ENCODE measurements at places on chromosomes 3 and 15.

- DNase-seq = no peak
Measured at GRCh38 chr3:11928381-11928780, 75.8 kb upstream of the SYN2 start.

- DNase-seq = no peak
Measured at GRCh38 chr15:53789654-53790375, 30.4 kb upstream of the WDR72 start.

GRCh38 chr3:125670945-125671344 lies 75.6 kb upstream of the OSBPL11 start:
- DNase-seq = no peak

DNA sequence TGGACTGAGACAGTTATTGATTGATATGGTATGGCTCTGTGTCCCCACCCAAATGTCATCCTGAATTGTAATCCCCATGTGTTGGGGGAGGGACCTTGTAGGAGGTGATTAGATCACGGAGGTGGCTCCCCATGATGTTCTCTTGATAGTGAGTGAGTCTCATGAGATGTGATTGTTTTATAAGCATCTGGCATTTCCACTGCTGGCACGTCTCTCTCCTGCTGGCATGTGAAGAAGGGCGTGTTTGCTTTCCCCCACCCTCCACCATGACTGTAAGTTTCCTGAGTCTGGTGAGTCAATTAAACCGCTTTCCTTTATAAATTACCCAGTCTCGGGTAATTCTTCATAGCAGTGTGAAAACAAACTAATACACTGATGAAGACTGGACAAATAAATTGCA lies 105.6 kb upstream of the MELTF start:
- no peak for DNase-seq

DNA sequence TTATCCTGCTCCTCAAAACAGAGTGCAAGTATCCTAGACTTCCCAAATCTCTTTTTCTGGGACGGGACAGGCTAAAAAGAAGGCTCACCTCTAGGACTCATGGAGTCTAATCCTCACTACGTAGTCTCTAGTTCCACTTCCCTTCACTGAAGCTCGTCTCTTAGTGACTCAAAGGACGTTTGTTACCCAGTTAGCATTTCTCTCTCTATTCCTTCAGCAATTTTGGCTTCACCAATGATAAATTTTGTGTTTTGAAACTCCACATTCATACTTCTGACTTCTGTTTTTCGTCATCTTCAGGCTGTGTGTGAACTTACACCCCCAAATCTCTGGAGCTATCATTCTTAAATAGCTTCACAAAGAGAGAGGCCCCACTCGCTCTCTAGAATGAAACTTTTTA lies 627.1 kb downstream of the NAALADL2 start:
- DNase-seq = no peak

DNA sequence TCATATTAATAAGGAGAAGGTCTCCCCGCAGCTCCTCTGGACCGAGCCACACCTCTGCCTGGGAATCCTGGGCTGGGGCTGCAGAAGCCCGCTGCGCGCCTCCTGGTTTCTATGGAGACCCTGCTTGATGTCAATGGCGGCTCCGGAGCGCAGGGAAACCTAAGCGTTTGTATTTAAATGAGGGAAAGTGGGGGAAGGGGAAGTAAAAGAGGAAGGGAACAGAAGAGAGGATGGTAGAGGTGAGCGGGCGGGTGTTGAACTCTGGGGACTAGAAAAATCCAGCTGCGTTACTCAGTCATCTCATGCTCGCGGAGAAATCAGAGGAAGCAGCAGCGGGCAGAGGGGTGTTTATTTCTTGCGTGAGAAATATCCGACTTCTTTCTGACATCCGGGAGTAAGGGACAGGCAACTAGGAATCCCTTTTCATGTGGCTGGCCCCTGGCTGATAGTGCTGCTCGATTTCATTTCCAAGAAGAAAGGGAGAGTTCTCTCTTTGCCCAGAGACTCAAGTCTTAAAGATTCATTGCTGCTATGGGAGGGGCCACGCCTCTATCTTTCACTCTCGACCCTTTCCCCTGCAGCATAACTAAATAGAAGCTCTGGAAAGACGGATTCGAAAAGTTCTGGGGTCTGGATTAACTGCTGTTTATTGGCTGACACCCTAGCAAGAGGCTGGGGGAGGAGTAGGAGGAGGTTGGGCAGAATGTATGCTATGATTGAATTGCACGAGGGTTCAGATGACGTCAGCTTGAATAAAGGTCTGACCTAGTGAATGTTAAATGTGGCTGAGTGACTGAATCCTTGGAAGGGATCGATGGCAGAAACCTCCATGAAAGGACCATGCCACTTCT lies 110.5 kb upstream of the GAP43 start:
- peak; percentile 4 for DNase-seq

- no peak for DNase-seq
Measured at GRCh38 chr3:58085616-58086015, 77.4 kb downstream of the FLNB start.

DNA sequence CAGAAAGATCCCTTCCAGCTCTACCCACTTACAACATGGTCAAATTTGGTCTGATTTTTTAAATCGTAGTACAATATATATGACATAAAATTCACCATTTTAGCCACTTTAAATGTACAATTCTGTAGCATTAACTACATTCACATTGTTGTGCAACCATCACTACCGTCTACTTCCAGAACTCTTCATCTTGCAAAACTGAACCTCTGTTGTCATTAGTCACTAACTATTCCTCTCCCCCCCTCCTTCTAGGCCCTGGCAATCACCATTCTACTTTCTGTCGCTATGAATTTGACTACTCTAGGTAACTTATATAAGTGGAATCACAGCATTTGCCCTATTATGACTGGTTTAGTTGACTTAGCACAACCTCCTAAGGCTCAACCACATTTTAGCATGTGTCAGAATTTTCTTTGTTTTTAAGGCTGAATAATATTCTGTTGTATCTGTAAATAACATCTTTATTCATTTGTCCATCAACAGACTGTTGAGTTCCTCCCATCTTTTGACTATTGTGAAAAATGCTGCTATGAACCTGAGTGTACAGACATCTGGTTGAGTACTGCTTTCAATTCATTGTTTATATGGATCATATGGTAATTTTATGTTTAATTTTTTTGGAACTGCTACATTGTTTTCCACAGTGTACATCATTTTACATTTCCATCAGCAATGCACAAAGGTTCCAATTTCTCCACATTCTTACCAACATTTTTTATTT lies 35.5 kb upstream of the CCR2 start:
- DNase-seq = no peak

DNA sequence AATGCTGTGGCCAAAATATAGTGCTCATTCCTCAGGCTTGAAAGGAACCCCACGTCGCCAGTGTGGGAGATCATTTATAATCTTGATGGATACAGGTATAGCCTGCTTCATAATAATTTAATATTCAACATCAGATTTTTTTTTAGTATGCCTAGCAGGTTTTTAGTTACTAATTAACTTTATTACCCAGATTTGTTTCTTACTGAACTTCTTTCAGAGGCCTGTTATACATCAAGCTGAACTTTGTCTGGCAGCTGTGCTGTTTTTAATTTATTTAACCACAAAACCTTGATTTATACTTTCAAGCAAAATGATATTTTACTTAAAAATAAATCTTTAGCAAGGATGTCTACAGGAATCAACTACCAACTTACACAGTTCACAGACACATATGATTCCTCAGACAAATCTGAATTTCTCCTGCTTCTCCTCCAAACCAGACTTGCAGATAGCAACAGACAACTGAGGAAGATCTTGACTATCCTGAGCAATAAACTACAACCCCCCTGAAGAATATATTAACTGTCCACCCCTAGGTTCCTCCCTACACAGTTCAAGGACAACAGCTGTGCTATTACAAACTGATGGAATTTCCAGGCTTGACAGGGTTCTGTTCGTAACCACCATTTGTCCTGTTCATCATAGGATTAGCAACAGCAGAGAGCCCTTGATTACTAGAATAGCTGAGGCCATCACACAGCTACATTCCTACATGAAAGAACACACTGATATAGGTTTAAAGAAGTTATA lies 610 bp downstream of the MAP4 start:
- DNase-seq = no peak

GRCh38 chr3:81838457-81838856 lies 77.0 kb upstream of the GBE1 start:
- no peak for DNase-seq

- no peak for DNase-seq
Measured at GRCh38 chr3:159899166-159899565, 89.5 kb upstream of the IL12A start.

DNA sequence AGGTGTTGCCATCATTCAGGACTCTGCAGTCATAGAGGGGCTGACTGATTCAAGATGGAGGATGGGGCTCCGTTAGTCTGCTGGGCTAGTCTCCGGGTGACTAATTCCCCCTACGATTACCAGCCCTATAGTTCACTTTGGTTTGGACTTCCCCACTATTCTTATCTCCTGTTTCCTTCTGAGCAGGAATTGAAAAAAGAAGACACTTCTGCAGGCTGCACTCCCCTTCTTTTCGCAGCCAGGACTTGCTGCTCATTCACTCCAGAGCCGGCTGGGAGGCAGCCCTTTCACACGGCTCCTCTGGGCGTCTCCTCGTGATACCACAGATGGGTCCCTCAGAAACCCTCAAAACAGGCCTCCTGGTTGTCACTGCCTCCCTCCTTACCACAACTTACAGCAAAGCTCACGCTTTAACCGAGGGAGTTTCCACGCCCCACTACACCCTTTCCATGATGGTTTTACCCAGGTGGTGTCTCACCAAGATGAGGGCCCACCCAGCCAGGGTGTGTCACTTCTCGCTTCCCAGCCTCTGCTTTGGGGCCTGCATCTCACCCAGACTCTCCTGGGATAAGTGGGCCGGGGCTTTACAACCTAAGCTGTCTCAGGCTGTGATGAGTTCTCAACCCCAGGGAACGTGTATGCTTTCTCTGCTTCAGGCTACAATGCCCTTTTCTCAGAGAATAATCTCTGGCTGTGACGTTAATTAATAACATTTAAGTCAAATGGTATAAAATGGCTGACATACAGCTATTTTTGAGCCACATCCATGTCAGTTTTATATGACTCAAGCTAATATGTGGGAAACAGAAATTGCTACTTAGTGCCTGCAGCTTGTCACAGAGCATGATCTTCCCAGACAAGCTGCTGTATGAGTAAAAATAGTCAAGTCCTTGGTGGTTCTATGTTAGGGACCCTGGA lies 11.9 kb downstream of the CX3CR1 start:
- DNase-seq = no peak

GRCh38 chr15:68537506-68537905 lies 41.3 kb upstream of the CORO2B start:
- DNase-seq = peak; percentile 53

DNA sequence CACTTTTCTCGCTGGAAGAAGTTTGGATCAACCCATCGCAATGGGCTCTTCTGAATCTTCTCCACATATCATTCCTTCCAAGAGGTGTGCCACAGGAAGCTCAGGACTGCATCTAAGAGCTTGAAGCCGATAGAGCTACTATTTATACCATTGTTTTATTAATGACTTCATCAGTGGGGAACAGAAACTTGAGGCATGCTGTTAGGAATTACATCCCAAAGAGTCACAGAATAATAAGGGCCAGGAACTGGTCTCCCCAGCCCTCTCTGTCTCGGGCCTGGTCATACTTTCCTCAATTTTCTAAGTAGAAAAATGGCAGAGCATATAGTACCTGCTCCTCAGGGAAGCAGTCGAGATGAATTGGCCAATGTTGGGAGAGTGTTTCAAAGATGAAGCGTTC lies 16.9 kb upstream of the C15orf61 start:
- no peak for DNase-seq

DNA sequence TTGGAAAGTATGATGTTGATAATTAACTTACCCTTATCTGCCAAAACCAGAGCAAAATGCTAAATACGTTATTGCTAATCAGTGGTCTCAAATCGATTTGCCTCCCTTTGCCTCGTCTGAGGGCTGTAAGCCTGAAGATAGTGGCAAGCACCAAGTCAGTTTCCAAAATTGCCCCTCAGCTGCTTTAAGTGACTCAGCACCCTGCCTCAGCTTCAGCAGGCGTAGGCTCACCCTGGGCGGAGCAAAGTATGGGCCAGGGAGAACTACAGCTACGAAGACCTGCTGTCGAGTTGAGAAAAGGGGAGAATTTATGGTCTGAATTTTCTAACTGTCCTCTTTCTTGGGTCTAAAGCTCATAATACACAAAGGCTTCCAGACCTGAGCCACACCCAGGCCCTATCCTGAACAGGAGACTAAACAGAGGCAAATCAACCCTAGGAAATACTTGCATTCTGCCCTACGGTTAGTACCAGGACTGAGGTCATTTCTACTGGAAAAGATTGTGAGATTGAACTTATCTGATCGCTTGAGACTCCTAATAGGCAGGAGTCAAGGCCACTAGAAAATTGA lies 59.7 kb downstream of the DCUN1D1 start:
- peak; percentile 8 for DNase-seq
